NCI-H1417 treated with DMSO at 0.1 percent for 48 hours (cell line): ENCODE measurements at places on chromosomes 16 and 17.

- no peak for DNase-seq
Observed at GRCh38 chr16:4674926-4675530, 18.3 kb upstream of the NUDT16L1 start.

- DNase-seq, result no peak
Observed at GRCh38 chr16:81550432-81550808, 105.8 kb downstream of the CMIP start.

DNA sequence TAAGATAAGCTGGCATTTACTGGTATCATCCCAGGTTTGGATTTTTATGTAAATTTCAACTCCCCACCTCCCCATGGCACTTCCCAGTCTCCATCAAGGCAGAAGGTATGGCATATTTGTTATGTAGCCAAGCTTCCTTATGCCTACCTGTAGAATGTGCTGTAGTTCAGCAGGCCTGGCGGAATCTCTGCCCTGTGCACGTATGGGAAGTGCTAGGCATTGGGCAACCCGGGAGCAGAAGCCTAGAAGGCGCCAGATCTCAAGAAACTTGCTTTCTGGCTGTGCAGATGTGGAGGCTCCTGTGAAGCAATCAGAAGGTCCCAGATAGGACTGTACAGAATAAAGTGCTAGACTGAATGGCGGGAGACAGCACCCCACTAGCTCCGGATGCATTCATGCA lies 64.7 kb downstream of the SNX20 start:
- no peak for DNase-seq

DNA sequence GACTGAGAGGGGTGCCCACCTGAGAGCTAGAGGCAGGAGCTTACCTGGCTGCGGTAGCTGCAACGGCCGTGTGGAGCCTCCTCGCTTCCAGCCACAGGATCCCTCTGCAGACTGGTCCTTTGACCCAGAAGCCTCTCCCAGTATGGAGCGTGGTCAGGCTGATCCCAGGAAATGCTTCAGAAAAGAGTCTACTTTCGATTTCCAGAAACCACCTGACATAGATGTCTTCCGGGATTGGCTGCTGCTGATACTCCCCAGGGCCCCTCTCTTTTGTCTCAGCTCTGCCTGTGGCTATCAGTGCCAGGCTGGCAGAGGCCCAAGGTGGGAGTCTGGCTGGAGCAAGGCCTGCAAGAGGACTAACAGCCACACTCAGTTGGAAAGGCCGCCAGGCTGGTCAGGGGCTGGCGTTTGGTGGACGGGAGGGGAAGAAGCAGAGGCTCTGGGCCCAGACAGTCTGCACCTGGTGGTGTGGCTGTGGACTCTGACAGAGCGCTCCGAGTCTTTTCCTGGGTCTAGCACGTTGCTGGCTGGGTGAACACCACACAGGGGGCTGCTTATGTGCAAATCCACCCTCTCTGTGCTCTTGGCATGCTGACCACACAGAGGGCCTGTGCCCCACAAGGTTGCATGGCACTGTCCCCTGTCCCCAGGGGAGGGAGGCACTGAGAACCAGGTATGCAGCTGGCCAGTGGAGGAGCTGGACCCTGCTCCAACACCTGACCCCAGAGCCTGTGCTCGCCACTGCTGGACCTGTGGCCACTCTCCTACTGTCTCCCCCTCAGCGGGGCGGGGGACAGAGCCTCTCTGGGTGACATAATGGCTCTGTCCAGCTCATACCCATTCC lies at the start of gene LGALS3BP:
LGALS3BP (minus strand) TSS at position 144 of the 844 bp plus-strand sequence. CDS start 2,732 bp downstream, outside the sequence.
- peak; percentile 83 for DNase-seq

DNA sequence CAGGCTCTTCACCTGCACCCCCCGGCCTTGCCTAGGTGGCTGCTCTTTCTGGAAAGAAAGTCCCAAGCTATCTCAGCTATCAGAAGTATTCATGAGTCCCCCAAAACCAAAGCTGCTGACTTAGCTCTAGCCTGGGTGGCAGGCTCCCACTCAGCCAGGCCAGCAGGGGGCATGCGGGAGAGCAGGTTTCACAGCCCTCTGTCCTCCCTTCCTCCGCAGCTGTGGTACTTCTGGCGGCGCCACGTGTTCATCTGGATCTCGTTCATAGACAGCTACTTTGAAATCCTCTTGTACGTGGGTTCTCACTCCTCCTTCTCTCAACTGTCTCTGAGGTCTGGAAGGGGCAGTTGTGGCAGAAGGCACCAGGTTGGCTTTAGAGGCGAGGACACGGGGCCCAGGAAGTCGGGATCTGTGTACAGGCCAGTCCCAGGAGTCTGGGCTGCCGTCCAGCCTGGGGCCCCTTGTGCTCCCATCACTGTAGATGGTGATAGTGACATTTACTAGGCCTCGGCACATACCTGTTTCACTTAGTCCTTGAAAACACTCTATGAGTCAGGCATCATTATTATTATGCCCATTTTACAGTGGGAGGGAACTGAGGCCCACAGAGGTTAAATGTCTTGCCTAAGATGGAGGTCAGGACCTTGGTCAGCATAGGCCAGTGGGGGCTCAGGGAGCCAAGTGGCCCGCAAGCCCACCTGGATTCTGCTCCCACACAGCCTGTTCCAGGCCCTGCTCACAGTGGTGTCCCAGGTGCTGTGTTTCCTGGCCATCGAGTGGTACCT lies 12.9 kb downstream of the TRPV2 start:
- DNase-seq, result no peak

- DNase-seq, result peak; percentile 1
Observed at GRCh38 chr17:73304971-73305812, 6.6 kb downstream of the CDC42EP4 start.

DNA sequence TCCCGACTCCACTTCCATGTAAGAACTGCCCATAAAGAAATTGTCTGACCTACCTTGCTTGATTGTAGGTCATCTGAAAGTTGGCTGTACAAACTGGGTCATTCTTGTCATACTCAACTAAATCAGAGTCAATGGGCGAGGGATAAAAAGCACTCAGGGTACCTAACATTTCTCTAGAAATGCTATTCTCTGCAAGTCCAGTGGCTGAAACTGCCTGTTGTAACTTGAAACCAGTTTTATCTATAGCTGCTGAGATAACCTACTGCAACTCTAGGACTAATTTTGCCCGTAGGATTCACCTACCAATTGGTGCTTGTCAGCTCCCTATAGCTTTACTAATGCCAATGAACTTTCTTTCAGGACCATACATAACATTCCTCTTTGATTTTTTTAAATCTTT lies 100.1 kb upstream of the GRIN2A start:
- no peak for DNase-seq
